Stimulated activated CD8-positive, alpha-beta memory T cell treated with anti-CD3 and anti-CD28 coated beads, Interleukin-15, amount 100 ng/mL, for 24 hours (primary cell): ENCODE measurements at places on chromosomes 11 and 22.

DNA sequence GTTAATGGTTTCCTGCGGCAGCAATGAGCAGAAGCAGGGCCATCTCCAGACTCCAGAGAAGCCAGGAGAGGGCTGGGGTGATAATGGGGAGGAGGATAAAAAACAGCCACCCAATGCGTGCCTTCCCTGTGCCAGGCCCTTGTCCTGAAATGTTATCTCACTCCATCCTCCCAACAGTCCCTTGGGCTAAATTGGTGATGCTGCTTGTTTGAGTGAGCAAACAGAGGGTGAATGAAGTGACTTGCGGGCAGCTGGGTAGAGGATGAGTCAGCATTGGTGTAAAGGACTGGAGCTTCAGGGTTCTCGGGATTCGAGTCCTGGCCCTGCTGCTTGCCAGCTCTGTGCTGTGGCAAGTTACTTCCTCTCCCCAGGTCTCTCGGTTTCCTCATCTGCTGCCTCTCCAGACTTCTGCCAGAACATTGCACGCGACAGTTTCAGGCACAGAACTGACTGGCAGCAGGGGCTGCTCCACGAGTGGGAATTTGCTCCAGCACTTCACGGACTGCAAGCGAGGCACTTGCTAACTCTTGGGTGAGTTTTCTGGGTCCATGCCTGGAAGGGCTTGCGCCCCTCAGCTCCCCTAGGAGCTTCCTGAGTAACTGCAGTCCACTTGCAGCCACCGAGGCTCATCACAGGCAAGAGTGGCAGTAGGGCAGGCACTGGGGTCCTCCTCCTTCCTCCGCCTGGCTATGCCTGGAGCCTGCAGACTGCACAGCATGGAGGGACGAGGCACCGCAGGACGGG is at the start of gene P2RY6:
Gene P2RY6 (plus strand): TSS at position 403 of the 744 bp plus-strand sequence. CDS start 24,181 bp downstream, outside the sequence.
- no peak for DNase-seq

GRCh38 chr22:37609240-37610152 is 862 bp downstream of the GGA1 start:
- no peak for DNase-seq

- no peak for DNase-seq
Measured at GRCh38 chr11:63444160-63444559, 46.8 kb downstream of the PLAAT5 start.

DNA sequence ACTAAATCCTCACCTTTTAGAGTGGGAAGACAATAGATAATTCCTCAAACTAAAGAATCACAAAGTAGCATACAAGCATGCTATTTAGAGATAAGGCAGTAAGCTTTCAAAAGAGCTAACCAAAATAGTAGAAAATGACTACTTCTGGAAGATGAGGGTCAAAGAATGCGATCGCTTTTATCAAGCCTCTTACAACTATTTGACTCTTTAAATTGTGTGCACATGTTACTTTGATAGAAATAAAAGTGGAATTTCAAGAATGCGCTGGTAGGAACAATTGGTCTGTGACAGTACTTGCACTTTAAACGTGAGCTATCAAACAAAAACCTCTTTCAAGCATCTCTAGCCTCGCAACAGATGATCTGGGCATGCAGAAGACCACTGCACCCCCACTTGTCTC is 97.3 kb downstream of the COMMD9 start:
- DNase-seq = no peak

GRCh38 chr11:79437278-79437980 is 3.4 kb downstream of the TENM4 start:
- DNase-seq = no peak

GRCh38 chr11:64675450-64676260 is 47.3 kb downstream of the NRXN2 start:
- DNase-seq = no peak

- no peak for DNase-seq
Measured at GRCh38 chr22:50245214-50246072, 620 bp upstream of the TUBGCP6 start.
